ENCODE measurements at places on chromosomes 1 and 21.

DNA sequence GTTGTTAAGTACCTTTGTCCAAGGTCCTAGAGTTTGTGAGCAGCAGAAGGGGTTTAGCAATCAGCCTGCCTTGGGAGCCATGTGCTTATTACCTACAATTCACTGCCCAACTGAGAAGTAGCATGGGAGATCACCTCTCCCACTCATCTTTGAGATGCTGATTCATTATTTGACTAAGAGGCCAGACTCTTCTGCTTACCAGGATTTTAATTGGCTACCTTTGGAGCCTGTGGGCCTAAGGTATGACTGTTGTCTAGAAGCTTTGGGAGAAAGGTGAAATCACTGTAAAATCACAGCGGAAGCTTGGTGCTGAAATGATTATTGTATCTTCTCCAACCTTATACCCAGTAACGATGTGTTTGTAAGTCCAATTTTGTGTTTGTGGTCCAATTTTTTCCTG, 213.4 kb downstream of the ST6GALNAC3 start:
- H3K36me3 ChIP-seq: no peaks in the 10 kb centered on the region
- no peak overlapping the region for H3K27ac ChIP-seq
- no peak for DNase-seq

GRCh38 chr1:69991644-69992043, 213.7 kb downstream of the LRRC40 start:
- no peak overlapping the region for H3K4me3 ChIP-seq
- H3K4me1 ChIP-seq: no peaks in the 10 kb centered on the region
- H3K27me3 ChIP-seq: no peaks in the 10 kb centered on the region
- H3K27ac ChIP-seq: no peak overlapping the region
- H3K36me3 ChIP-seq: no peaks in the 10 kb centered on the region

- no peak overlapping the region for H3K4me3 ChIP-seq
- H3K27ac ChIP-seq: no peak overlapping the region
- H3K36me3 ChIP-seq: peaks cover 1% of the 10 kb centered on the region
- DNase-seq: no peak
- no peaks in the 10 kb centered on the region for H3K27me3 ChIP-seq
- no peaks in the 10 kb centered on the region for H3K4me1 ChIP-seq
Observed at GRCh38 chr1:113439277-113439670, 49.0 kb downstream of the MAGI3 start.

- H3K36me3 ChIP-seq: no peaks in the 10 kb centered on the region
- H3K4me3 ChIP-seq: no peak overlapping the region
- peaks cover 7% of the 10 kb centered on the region for H3K4me1 ChIP-seq
- H3K27me3 ChIP-seq: no peaks in the 10 kb centered on the region
- H3K27ac ChIP-seq: no peak overlapping the region
- no peak for DNase-seq
Observed at GRCh38 chr1:237032029-237032428, 10.0 kb upstream of the RYR2 start.

DNA sequence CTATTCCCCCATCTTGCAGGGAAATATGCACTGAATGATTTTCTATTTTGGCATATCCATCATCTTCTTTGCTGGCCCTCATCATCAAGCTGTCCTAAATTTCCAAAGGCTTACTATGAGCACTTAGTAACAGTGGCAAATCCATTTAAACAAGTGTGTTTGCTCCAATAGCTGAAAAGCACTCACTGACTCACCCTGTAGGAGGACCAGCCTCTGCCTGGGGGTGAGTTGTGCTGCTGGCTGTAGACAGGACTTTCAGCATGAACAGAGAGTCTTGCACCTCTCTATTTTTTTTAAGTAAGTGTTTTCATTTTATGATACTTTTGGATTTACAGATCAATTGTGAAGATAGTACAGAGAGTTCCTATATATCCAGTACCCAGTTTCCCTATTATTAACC, 97.3 kb downstream of the SLC35F3 start:
- H3K36me3 ChIP-seq: no peaks in the 10 kb centered on the region
- no peaks in the 10 kb centered on the region for H3K27me3 ChIP-seq
- no peaks in the 10 kb centered on the region for H3K4me1 ChIP-seq
- no peak overlapping the region for H3K27ac ChIP-seq
- no peak for DNase-seq
